ENCODE measurements at places on chromosomes 5 and 9. TPM values are rescaled to one million over a fixed set of nuclear protein-coding genes. Genes with fewer than 3 reads are reported as not detected.

PCDH1 gene
- total RNA-seq: 49.2 TPM

ARPC5L gene
- total RNA-seq: 12.3 TPM

TPRN gene
- 5.4 TPM for total RNA-seq

OR13C9 gene
- total RNA-seq: not detected

NTRK2 gene
- total RNA-seq: 151 TPM

SPOCK1 gene
- total RNA-seq: 93.4 TPM

FRMPD1 gene
- 0.49 TPM for total RNA-seq

MYORG gene
- 9.8 TPM for total RNA-seq

ADRB2 gene
- total RNA-seq: 0.74 TPM

CSNK1A1 gene
- 260 TPM for total RNA-seq

PCDHA1 gene
- 6.6 TPM for total RNA-seq

NAIP gene
- total RNA-seq: 20.7 TPM

ADAMTSL2 gene
- total RNA-seq: 2.7 TPM

MAMDC2 gene
- 2.5 TPM for total RNA-seq

PRR7 gene
- total RNA-seq: 8.9 TPM

PHF24 gene
- 25.6 TPM for total RNA-seq

ARHGEF37 gene
- 0.49 TPM for total RNA-seq

HCN1 gene
- total RNA-seq: 14.0 TPM

IL13 gene
- total RNA-seq: not detected

TRIM7 gene
- 1.7 TPM for total RNA-seq

SWI5 gene
- 8.4 TPM for total RNA-seq

PCDHGB4 gene
- 12.8 TPM for total RNA-seq

ENTPD2 gene
- 0.25 TPM for total RNA-seq

SLC24A2 gene
- total RNA-seq: 7.6 TPM

CCL21 gene
- total RNA-seq: not detected

NFIB gene
- total RNA-seq: 139 TPM

OR1Q1 gene
- total RNA-seq: not detected

PLAC8L1 gene
- total RNA-seq: 0.25 TPM

CCL19 gene
- not detected for total RNA-seq

AJM1 gene
- 2.5 TPM for total RNA-seq

FAM174A gene
- 15.0 TPM for total RNA-seq

ADAMTS13 gene
- 2.2 TPM for total RNA-seq

PRDM12 gene
- not detected for total RNA-seq

FABP6 gene
- 2.2 TPM for total RNA-seq

MAMDC4 gene
- 7.1 TPM for total RNA-seq

SPAG8 gene
- 2.0 TPM for total RNA-seq

OGN gene
- total RNA-seq: 22.9 TPM

YTHDC2 gene
- total RNA-seq: 41.6 TPM

Measured in temporal lobe (tissue), 4 donors.